ENCODE measurements at places on chromosomes 2 and 18.

- no peak for DNase-seq
These were observed 5.8 kb upstream of the PROM2 start for GRCh38 chr2:95268211-95269035.

GRCh38 chr2:198146346-198146940 is 342.1 kb downstream of the PLCL1 start:
- no peak for DNase-seq

DNA sequence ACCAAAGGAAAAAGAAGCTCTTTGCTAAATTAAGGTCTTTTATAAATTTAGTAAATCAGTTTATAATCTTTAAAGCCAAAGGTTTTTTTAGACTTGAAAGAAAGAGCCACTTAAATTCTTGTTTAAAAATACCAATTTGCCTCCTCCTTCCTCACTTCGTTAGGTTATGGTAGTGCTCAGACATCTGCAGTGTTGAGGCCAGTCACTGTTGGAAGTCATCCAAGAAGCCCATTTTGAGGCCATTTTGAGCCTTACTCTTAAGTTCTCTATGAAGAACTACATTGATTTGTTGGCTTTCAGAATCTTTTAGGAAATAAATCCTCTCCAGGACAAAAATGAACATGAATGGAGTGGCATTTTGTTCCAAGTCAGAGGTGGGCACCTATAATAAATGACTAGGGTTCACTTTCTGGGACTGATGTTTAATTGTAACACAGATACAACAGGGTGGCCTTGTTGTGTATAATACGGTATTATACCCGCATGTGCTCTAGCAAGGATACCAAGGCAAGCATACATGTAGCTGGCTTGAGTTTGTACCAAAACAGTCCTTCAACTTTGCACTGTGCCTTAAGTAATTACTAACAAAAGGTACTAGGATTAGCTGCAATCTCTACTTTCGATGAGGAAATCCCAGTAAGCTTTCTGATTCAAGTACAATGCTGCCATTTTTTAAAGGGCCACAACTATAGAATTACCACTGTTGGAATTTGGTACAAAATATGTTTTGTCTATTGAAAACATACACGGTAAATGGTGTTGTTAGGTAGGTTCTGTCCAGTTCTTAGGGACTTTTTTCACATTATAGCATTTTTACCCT is 22.8 kb downstream of the SLC66A3 start:
- no peak for DNase-seq

GRCh38 chr2:194328456-194328855 is 1328.6 kb upstream of the SLC39A10 start:
- no peak for DNase-seq

DNA sequence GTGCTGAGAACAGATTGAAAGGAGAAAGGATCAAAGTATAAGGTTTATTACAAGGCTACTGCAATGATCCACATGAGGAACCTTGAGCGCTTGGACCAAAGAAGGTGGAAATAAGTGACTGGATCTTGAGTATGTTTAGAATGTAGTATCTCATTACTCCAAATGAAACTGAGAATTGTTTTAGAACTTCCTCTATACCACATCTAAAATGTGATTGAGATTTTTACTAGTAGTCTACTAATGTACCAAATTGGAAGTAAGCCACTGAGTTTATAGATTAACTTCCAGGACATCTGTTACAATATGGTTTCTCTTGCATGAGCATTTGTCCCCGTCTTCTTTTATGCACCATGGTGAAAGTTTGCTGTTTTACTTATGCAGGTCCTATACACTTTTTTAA is 300.5 kb downstream of the SUCLG1 start:
- DNase-seq = no peak

DNA sequence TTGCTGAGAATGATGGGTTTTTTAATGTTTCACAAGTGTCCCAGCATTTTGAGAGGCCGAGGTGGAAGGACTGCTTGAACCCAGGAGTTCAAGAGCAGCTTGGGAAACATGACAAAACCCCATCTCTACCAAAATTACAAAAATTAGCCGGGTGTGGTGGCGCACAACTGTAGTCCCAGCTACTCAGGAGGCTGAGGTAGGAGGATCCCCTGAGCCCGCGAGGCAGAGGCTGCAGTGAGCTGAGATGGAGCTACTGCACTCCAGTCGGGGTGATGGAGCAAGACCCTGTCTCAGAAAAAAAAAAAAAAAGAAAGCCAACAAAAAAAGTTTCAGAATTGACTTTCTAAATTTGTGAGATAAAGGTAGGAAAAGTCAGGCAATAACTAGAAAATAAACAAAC is 8.7 kb downstream of the TFCP2L1 start:
- no peak for DNase-seq

- DNase-seq = no peak
These were observed 527.5 kb downstream of the GALR1 start for GRCh38 chr18:77777163-77777562.

GRCh38 chr2:97935719-97936161 is 60.0 kb downstream of the TMEM131 start:
- DNase-seq = no peak
